ENCODE measurements at places on chromosomes 7 and 10.

GRCh38 chr10:96667401-96667800, 52.9 kb downstream of the PIK3AP1 start:
- DNase-seq: no peak

- peak; percentile 53 for DNase-seq
Measured at GRCh38 chr10:23157691-23158369, 34.3 kb upstream of the PTF1A start.

DNA sequence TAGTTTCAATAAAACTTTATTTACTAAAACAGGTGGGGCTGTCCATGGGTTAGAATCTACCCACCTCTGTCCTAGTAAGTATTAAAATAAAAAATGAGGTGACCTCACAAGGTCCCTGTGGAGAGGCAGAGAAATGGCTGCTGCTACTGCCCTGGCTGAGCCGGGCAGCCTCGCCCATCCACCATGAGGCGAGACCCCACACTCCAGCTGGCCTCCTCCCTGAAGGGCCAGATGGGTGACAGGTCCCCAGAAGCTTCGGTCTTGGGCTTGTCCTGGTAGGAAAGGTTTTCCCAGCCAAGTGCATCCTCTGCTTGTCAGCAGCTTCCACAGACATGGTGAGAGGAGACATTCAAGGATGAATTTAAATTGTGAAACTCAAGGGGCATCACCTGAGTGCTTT, 565.8 kb downstream of the PTPRN2 start:
- DNase-seq: no peak

DNA sequence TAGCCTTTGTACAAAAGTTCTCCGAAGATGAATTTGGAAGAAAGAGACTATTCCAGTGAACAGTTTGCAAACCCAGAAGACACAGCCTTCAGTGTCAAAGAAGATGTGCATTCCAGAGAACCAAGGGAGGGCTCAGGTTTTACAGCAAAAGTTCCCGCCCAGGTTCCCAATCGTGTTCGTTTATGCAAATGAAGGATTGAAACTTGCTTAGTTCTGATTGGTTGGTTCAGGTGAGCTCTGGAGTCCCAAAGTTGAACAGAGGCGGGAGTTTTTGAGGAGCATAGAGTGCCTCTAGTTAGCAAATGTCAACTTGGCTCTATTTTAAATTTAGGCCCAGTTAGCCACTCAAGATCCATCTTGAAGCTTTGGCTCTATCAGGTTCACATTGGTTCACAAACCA, 51.3 kb downstream of the TMEM270 start:
- no peak for DNase-seq

DNA sequence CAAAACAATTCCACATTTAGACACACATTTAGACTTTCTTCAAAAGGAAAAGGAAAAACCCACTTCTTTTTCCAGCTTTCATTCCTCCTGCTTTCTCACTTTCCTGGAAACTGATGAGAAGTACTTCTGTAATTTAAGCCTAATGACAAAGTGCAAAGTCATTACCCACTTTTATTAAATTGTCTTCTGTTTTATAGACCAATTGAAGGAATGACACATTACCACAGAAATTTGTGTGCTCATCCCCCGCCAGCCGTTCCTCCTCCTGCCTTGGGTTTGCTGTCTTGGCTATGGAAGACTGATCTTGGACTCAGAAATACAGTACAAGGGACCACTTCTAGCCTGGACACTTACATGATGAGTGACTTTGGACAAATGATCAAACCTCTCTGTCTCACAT, 717.8 kb downstream of the SORCS3 start:
- no peak for DNase-seq

All from cardiac muscle cell (in vitro differentiated cells and primary cell).